ENCODE measurements at places on chromosomes 7 and 10. TPM values are rescaled to one million over a fixed set of nuclear protein-coding genes. Genes with fewer than 3 reads are reported as not detected.

GRCh38 chr10:79435271-79436065, 10.0 kb downstream of the ZCCHC24 start:
- no peak for DNase-seq

DNA sequence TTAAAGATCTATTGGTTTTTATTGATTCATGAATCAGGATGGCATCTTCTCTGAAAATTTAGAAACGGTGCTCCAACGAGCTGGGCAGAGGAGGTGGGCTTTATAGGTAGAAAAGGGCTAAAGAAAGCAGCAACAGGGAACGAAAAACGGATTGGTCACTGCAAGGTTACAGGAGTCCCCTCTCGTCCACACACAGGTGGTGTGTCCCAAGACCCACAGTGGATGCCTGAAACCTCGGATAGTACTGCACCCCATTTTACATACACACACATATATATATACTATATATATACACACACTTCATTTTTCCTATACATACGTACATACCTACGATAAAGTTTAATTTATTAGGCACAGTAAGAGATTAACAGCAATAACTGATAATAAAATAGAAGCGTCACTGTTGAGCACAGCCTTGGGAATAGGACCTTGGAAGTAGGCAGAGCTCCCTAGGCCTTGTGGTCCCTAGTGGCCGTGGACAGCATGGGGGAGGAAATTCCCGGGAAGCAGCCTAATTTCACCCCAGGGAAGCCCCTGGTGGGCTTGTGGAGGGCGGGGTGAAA, 737 bp upstream of the NUB1 start:
- DNase-seq, result no peak

GRCh38 chr10:6978187-6978627, 398.1 kb upstream of the PRKCQ start:
- no peak for DNase-seq

GRCh38 chr7:133339772-133340171, 86.9 kb downstream of the EXOC4 start:
- DNase-seq, result no peak

DNA sequence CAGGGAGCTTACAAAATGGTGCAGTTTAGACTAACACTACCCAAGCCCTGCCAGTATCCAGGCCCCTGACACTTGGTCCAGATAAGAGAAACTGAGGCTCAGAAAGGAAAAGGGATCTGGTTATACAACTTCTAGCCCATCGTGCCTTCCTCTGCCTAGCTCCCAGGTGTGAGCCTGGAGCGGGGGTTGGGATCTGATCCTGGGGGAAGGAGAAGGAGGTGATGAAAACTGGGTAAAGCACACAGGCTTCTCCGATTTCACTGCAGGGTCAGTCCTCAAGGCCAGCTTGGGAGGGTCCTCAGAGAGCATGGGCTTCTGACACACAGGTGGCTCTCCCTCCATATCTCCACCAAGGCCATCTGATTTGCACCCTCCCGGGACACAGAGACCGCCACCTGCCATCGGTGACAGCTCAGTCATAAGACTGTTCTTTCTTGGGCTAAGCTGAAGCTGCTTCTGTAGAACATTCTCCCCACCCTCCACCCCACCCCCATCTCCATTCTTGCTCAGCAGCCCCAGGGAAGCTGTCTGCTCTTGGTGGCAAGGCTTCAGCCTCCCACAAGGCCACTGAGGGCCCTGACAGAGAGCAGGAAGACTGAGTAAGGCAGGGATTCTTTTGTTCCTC, 16.4 kb downstream of the SRRM3 start:
- DNase-seq, result no peak

DNA sequence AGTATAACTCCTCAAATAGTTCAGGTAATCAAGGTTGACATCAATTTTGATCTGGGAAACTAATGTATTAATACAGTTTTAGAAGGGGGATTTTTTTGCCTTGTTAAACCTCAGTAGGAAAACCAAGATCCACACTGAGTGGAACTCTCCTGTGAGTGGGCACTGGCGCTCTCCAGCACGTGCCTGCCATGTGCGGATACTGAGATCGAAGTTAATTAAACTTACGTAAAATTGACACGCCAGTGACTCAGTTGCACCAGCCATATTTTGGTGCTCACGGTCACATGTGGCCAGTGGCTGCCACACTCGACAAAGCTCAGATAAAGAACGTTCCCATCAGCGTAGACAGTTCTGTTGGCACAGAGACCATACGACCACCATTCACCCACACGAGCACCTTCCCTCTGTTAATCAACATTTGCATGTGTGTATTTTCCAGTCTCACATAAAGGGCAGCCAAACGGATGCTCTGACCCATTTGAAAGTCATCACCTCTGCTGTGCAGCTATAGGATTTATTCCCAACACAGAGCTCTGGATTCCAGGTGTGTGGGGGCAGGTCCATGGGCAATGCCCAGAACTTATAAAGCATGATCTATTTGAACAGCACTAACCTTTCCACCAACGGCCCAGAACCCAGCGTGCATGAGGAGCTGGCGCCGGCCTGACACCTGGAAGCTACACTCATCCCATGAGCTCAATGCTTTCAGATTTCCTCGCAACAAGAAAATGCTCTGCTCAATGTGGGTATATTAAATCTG, 77.7 kb downstream of the VIPR2 start:
- no peak for DNase-seq

GRCh38 chr7:105916603-105917002, 40.2 kb upstream of the ATXN7L1 start:
- DNase-seq, result no peak

GRCh38 chr10:90592638-90593302, 265.1 kb downstream of the HTR7 start:
- DNase-seq, result peak; percentile 54

The UBN2 gene
- 13.4 TPM for total RNA-seq

The CHAT gene
- total RNA-seq, result not detected

The FXYD4 gene
- total RNA-seq, result not detected

The SFRP5 gene
- total RNA-seq, result 0.17 TPM

The NEBL gene
- 3.3 TPM for total RNA-seq
